CD4-positive, alpha-beta T cell treated with Interleukin-10 for 1 hour (primary cell): ENCODE measurements at places on chromosomes 13 and 19.

- no peak for DNase-seq
These were observed 208.3 kb upstream of the PCDH9 start for GRCh38 chr13:67438465-67438864.

DNA sequence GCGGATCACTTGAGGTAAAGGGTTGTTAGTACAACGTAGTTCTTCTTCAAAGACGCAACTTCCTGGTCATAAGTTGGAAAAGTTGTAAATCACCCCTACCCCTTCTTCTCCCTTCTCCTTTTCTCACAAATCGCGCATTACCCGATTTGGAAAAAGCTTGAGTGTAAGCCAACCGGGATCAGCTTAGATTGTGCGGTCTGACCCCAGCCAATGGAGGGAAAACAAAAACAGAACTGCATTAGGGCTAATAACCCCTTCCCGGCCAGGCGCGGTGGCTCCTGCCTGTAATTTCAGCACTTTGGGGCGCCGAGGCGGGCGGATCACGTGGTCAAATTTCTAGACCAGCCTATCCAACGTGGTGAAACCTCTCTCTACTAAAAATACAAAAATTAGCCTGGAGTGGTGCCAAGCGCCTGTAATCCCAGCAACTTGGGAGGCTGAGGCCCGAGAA, 806 bp downstream of the ZNF90 start:
- DNase-seq, result peak; percentile 9

- no peak for DNase-seq
These were observed 707.8 kb downstream of the UQCRFS1 start for GRCh38 chr19:28505134-28505533.

GRCh38 chr13:30736461-30737320, 1.3 kb downstream of the ALOX5AP start:
- no peak for DNase-seq

- DNase-seq, result no peak
These were observed 45.6 kb upstream of the MTIF3 start for GRCh38 chr13:27496006-27496405.

DNA sequence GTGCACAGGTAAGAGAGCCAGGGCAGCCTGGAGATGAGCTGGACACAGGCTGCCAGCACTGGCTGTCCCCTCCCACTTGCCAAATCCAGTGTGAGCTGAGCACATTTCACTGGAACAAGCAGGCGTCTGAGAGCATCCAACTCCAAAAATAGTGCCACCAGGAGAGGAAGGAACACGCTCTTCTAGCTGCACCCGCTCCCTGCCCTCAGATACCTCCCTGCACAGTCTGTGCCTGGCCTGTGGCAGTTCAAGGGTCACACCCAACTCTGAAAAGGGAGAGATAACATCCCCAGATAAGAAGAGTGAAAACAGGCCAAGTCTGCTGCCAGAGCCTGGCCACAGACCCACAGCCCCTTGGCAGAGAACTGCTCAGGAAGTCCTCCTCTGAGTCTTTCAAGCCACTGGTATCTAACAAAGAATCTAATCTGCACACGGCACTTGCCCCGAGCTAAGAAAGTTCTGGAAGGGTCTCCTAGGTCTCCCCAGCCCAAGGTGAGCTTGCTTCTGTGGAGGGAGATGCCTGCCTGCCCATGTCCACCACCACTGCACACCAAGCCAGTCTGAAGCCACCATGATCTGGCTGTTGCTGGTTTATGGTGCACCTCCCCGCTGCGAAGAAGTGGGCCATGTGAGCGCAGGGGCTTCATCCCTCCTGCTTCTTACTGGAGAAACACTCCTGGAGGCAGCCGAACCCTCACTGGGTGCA, 14.7 kb downstream of the ELL start:
- DNase-seq, result peak; percentile 64

GRCh38 chr13:75452564-75452963, 29.4 kb downstream of the TBC1D4 start:
- DNase-seq, result no peak

- peak; percentile 10 for DNase-seq
These were observed 5.7 kb downstream of the MIDN start for GRCh38 chr19:1254081-1254527.

DNA sequence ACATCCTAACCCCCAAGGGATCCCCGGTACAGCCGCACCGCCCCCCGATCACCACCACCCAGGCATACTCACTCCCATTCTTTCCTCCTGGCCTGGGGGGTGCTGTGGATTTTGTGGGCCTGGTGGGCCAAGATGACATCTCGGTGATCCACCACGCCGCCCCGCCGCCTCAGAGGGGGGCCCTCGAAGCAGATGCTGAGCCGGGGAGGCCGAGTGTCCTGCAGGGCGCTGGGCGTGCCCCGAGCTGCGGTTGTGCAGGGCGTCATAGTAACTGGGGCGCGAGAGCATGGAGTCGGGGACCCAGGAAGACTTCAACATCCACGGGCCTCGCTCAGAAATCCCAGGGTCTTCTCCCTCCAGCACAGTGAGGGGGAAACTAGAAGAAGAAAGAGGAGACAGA, 93.4 kb upstream of the CACNA1A start:
- no peak for DNase-seq

DNA sequence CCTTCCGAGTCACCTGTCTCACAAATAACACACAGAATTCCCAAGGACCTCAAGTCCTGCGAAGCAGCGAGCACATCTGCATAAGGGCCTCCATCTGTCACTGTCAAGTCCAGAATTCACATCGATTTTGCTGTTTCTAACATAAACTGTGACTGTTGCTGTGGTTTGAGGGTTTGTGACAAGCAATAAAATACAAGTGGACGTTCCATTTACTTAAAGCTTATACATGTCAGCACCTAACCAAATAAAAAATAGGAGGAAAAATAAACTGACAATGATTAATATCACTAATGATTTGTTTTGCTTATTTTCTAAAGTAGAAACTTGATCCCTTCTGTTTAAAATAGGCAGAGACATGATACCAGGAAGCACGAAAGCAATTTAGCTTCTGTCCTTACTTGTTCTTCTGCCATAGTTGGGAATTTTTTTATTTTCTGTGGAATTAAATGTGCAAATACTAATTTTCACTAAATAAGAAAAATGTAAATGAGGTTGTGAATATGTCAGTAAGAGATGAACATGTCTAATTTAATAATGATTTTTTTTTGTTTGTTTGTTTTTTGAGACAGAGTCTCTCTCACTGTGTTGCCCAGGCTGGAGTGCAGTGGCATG, 279.1 kb downstream of the FGF9 start:
- no peak for DNase-seq

DNA sequence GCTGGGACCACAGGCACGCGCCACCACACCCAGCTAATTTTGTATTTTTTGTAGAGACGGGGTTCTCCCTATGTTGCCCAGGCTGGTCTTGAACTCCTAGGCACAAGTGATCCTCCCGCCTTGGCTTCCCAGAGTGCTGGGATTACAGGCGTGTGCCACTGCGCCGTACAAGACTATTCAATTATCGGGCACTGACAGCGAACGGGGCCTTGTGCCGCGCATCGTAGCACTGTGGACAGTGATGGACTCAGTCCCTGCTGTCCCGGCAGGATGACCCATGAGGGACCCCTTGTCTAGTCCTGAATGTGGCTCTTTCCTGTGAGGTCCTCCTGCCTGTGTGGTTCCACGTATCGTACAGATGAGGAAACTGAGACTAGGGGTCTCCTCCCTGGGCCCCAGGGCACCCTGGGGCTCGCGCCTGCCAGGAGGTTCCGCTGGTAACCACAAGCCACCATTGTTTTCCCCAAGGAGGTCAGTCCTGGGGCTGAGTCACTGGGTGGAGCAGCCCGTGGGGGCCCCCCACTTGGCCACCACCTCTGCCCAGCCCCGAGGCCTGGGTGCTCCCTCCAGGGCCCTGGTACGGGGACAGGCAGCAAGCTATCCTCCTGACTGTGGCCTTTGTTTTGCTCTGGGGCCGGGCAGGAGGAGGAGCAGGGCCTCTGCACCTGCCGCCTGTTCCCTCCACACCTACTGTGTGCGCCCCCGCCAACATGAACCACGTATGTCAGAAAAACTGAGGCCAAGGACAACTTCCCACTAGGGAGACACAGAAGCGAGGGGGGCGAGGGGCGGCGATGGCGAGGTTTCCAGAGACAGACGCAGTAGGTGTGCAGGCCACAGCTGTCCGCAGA, 2.9 kb upstream of the TCF3 start:
- DNase-seq, result no peak

DNA sequence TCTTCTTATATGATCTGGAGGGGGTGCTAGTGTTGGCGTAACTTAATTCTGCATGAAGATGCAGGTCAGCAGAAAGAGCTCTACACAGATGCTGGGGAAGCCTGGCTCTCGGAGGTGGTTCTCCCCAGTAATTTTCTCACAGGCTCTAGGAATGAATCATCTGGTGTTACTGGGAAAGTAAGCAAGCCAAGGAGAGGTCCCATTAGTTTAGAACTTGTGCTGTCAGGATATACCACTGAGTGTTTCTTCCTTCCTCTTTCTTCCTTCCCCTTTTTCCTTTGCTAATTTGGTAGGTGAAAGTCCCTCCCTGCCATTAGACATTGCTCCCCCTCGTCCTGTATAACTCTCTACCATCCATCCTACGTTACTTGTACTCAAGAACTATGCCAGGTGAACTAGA, 68.3 kb downstream of the ATP8A2 start:
- no peak for DNase-seq

DNA sequence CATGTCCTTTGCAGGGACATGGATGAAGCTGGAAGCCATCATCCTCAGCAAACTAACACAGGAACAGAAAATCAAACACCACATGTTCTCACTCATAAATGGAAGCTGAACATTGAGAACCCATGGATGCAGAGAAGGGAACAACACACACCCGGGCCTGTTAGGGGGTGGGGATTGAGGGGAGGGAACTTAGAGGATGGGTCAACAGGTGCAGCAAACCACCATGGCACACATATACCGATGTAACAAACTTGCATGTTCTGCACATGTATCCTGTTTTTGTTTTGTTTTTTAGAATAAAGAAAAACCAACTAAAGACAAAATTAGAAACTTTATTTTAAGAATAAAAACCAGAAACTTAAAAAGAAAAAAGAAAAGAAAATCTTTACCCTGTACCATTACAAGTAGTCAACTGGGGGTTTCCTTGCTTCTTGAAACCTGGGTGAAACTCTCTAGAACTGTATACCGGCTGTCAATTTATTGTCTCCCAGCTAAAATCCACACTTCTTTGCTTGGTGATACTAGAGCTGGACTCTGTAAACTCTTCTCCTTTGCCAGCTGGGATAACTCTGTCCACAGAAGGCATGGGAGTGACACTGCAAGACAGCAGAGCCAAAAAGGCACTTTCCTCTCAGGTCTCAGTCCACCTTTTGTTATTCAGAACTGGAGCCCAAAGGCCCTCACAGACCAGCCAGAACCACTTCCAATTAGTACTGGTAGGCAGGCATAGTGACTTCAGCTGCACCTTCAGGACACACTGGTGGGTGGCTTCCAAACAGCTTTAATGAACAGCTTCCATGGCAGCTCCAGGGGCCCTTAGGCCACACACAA, 9.0 kb downstream of the MICU2 start:
- no peak for DNase-seq

GRCh38 chr19:17555929-17556813, 722 bp downstream of the COLGALT1 start:
- peak; percentile 28 for DNase-seq

DNA sequence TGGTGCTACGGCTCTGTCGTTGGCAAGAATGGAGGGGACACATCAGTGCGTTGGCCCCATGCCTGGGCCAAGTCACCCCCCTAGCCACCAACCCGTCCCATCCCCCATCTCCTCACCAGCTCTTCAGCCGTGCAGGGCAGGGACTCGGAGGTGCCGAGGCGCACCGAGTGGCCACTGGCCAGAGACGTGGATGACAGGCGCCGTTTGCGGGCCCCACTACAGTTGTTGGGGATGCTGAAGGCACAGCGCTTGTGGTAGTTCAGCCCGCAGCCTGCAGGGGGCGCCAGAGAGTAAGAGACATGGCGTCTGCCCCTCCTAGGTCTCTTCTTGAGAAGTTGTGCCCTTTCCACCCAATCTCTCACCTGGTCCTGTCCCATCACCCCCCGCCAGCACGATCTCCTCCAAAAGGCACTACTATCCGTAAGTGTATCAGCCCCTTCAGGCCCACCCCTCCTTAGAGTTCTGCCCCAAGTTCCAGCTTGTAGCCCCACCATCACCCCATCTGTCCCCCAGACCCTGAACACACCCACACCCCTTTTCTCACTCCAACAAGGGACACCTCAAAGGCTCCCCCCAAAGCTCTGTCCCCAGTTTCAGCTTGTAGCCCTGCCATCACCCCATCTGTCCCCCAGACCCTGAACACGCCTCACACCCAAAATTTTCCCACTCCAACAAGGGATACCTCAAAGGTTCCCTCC, 12.4 kb downstream of the PRKD2 start:
- peak; percentile 85 for DNase-seq

DNA sequence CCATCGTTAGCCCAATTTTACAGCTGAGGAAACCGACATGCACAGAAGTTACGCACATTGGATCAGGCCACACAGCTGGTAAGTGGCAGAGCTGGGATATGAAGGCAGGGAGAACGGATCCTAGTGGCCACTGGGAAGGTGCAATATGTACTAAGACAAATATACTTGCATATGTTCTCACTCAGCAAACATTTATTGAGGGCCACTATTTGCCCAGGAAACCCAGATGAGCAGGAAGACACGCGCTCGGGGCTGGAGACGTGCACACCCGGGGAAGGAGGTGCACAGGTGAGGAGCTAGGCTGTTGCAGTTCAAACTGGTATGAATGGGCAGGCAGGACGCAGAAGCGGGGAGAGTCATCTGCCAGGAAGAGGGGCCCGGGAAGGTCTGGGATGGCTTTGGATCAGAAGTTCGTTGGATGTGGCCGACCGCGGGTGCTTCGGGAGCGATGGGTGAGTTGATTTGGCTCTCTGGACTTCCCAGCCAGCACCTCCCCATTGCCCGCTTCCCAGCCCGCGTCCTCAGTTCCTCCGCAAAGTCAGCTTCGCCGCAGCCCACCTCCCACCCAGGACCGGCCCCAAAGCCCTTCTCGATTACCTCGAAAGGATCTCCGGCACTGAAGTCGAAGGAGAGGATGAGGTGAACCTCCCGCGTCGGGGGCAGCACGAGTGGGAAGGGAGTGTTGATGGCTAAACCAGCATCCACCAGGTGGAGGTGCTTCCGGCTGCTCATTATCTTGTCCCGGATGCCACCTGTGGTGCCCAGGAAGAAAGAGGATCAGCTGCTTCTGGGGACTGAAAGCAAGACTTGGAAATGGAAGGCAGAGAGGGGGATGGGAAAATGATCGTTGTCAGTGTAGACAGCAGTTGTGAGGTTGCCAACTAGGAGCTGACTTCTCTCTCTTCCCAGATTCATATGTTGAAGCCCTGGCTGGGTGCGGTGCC, 17.8 kb upstream of the CABP5 start:
- DNase-seq, result no peak

DNA sequence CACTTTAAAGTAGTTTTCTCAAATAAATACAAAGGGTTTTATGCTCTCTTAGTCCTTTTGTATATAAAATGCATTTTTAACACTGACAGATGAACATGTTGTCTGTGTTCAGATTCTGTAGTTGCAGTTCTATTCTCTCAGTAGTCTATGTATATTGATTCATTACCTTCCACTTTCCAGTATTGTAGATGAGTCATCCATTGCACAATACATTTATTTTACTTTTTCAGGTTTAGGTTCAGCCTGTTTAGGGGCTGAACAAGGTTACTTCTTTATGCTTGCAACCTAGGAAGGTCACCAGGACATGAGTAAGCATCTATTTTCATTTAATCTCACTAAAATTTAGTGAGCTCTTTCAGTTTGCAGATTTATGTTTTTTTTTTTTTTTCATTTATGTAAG, 173.6 kb downstream of the NALCN start:
- no peak for DNase-seq
